ENCODE measurements at places on chromosomes 7 and 10.

- no peak for DNase-seq
Observed at GRCh38 chr7:96330193-96330592, 8.3 kb upstream of the SLC25A13 start.

GRCh38 chr7:25060487-25061055, 64.5 kb downstream of the CYCS start:
- DNase-seq: no peak

DNA sequence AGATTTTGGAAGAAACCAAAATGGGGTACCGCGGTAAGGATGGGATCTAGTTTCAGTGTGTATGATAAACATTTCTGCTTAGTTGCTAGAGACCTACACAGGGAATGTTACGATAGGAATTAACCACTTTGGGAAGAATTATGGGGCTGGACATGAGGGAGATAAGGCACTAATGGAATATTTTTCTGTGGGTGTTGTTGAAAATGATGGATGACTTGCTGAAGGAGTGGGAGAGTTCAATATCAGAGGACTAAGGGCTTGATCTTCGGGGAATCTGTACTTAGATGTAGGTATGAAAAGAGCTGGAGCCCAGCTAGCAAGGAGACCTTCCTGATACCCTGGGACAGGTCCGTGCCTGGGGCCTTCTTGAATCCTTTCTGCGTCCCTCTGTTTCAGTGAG, 303.7 kb downstream of the EXOC4 start:
- no peak for DNase-seq

DNA sequence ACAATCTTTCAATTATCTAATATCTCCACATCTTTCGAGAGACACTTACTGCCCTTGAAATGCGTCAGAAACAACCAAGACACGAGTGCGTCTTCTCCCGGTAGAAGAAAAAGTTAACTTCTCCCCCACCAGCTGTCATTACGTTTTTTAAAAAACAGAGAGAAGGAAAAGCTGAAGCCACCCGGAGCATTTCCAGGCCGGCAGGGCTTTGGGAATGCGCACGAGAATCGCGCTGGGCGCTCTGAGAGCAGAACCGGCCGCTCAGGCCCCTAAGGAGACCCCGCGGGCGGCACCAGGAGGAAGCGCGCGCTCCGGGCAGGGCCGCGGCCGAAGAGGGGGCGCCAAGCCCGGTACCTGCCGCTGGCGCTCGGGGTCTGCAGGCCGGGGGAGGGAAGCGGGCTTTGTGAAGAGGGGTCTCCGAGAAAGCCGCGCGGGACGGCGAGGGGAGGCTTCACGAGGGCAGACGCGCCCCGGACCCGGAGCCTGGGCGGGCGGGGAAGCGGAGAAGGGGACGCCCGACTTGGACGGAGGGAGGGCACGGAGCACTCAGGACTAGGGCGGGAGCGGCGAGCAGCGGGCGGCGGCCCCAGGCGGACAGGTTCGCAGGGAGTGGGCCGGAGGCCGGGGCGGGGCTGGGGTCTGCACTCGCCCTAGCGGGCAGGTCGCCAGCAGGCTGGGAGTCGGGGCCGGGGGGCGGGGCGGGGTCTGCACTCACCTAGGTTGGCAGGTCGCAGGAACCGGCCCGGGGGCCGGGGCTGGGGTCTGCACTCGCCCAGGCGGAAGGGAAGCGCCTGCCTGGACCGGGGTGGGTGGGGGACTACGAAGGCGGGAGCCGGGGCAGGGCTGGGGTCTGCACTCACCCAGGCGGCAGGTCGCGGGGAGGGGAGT, 932 bp downstream of the ESYT2 start:
- peak; percentile 72 for DNase-seq

GRCh38 chr10:1198453-1199344, 142.5 kb downstream of the WDR37 start:
- DNase-seq: no peak

GRCh38 chr10:25157650-25158049, 17.2 kb upstream of the GPR158 start:
- DNase-seq: no peak

DNA sequence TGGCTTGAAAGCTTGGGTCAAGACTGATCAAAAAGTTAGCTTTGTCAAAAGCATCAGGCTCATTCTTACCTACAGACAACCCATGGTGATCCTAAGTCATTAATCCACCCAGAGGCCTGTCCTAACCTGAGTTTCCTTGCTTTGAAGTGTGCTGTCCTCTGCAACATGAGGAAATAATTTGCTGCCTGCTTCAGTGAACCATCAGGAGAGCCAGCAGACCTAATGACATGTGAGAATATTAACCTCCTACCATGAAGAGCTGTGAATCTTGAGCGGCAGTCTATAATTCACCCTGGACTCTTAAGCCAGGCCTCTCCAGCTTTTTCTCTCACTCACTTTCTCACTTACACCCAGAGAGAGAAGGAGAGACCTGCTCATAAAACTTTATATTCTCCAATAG, 590.0 kb downstream of the LRMDA start:
- no peak for DNase-seq

GRCh38 chr10:112421731-112422130, 25.0 kb downstream of the ZDHHC6 start:
- DNase-seq: no peak

- no peak for DNase-seq
Observed at GRCh38 chr10:122304054-122304579, 33.0 kb downstream of the BTBD16 start.

DNA sequence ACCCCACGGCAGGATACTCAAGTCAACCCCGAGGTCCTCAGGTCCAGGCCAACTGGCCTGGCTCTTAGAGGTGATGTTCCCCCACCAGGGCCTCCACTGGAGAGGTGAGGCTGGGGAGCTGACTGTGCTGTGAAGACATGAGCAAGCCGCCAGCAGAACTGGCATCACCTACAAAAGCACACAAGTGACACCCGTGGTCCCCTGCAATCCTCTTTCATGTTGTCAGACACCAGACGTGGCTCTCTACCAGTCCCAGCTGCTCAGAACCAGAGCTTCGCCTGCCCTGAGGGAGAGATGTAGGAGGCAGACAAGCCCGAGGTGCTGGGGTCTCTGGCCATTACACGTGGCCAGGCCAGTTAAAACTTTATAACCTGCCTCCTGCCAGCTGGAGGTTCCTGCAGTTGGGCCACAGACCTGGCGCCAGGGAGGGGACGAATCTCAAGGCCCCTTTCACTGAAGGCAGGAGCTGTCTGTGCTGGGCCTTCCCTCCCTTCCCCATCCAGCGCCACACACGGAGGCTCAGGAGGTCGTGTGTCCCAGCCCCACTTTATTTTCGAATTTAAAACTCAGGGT, 2.2 kb downstream of the COMTD1 start:
- DNase-seq: peak; percentile 48

DNA sequence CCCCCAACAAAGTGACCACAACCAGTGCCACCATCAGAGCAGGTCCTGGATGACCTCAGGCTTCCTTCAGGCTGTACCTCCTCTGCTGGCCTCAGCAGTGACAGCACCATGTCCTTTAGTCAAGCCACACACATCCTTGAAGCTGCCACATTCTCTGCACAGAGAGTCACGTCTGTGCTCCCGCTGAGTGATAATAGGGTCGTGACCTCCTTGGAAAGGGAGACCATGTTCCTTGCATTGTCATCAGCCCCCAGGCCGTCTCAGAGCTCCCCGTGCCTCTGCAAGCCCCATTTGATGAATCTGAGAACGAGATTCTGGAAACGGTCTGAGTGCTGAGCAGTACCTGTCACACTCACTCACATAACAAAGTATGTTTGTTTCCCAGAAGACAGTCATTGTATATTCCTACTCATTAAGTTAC, 106.5 kb upstream of the PRR15 start:
- no peak for DNase-seq

DNA sequence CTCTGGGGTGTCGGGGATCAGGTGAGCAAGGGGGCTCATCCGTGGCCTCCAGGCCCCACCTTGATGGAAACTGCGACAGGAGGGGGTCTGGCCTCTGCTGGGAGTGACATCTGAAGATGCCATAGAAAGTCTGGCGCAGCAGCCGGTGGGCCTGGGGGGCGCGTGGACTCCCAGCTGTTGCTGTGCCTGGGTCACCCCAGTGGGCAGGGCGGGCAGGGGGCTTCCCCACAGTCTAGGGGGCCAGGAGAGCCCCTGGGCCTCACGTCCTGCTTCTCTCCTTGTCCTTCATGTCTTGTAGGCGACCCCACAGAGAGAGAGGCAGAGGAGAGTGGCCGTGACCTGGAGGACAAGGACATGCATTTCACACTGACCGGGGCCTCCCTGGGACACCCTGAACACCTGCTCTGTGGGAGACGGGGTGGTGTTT, 450.5 kb downstream of the DNAJB6 start:
- no peak for DNase-seq

- no peak for DNase-seq
Observed at GRCh38 chr7:131039836-131040235, 287.8 kb upstream of the MKLN1 start.

- DNase-seq: no peak
Observed at GRCh38 chr10:33832124-33832787, 497.8 kb upstream of the NRP1 start.

- DNase-seq: no peak
Observed at GRCh38 chr10:59575269-59575668, 134.4 kb downstream of the SLC16A9 start.

DNA sequence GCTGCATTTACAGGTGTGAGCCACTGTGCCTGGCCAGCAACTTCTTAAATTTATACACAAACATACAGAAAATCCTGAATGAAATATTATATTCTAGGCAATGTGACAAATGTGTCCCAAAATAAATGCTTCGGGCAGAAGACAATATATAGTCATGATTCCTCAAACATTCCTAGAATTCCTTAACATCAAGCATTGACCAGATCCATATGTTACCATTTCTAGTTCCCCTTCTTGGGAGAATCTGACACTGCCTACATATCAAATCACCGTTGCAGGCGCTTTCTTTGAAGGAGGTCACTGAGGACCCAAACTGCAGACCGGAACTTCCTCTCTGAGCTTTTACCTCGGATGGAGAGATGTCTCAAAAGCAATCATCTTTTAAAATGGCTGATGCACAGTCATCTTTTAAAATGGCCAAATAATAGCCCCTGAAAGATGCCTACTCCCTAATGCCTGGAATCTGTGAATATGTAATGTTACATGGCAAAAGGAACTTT, 323.5 kb downstream of the PHF14 start:
- no peak for DNase-seq

DNA sequence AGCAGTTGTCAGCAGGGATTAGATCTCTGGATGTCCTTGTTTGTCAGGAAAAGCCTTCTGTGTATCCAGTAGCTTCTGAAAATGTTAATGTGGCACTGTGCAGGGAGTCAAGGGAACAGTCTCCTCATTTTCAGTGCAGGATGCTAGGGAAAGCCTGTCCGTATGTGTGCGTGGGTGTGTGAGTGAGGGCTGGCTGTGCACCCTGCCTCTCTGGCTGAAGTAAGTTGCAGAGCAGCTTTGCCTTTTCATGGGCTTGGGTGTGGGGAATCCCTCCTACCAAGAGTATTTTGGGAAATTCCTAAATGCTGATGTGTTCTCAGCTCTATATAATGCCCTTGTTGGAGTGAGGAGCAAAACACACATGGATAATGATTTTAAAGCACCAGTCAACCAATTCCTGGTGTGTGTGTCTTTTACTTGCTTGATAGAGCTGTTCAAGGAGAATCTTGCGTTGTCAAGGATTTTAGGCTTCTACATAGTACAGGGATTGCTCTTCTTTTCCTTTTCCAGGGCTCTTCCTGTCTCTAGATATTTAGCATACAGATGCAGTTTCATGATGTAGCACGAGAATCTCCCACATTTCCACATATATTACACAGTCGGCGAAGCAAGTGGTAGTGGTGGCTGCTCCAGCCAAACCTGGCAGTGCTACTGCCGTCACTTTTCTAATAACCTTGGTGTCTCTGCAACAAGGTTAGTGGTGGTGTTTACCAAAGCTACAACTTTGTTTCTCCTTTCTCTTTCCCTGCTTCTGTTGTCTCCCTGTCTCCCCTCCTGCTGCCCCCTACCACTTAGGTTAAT, 92.8 kb downstream of the MCU start:
- DNase-seq: no peak

GRCh38 chr7:33191340-33191739, 62.0 kb downstream of the BBS9 start:
- DNase-seq: peak; percentile 16

DNA sequence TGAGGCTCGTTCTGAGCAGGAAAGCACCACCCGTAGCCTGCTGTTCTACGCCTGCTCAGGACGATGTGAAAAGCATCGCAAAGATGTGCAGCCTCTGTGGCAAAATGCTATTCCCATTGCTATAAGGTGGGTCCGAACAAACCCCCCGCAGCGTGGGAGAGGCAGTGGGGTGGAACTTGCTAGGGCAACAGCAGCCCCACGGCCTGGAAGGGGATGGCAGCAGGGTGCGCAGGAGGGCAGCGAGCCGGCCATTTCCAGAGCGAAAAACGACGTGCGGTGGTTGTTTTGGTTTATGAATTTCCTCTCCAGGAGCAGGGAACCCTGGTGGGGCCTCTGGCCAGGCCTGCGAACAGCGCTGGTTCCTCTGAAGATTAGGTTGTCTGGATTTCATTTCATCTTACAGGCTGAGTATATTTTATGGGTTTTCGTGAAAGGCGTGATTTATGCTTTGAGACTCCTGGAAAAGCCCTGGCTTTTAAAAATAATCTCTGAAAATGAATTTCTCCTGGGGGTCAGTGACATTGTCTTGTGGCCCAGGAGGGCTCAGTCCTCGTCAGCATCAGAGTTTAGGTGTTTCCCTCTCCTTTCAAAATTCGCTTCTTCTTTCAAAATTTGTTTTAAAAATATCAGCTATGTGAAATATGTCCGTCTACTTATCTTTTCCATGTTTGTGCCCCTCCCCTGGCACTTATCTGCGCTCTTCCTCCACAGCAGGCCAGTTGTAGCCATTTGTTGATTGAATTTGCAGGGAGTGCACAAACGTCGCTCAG, 42.3 kb upstream of the UBE3C start:
- DNase-seq: no peak

- DNase-seq: no peak
Observed at GRCh38 chr10:102421757-102422512, 1.3 kb downstream of the FBXL15 start.

GRCh38 chr10:456486-456885, 233.0 kb downstream of the DIP2C start:
- DNase-seq: no peak

DNA sequence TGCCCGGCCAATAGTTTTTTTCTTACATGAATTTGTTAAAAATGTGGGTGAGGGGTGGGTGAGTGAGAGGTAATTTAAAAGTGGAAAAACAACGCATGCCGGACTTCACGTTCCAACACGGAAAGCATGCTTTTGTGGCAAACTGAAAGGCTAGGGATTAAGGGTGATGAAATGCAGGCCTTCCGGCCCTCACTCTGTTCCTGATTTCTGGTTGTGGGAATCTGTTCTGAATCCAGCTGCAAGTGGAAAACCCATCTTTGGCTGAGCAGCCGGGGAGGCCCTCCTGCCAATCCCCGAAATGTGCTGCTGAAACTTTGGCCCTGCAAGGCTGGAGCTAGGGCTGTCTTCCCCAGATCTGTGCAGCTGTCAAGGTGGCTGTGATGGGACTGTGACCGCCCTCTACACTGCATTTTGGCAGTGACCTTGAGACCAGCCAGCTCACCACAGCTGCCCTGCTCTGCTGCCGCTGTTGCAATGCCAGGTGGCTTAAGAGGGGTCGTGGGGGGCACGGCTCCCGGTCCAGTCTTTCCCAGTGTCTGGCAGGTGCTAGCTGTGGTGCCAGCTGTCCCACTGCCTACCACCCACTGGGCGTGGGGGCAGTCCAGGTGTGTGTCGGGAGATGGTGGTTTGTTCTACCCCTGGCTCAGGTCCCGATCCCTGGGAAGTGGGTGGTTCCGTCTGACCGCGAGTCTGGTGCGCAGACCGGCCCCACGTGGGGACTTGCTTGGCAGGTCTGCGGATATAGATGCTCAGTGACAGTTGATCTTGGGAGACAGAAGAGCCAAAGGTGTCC, 39.0 kb downstream of the TET1 start:
- no peak for DNase-seq
